ENCODE measurements at places on chromosomes 5 and 9.
A peak's percentile ranks its signal among the peaks of the same experiment; 100 is the strongest.

DNA sequence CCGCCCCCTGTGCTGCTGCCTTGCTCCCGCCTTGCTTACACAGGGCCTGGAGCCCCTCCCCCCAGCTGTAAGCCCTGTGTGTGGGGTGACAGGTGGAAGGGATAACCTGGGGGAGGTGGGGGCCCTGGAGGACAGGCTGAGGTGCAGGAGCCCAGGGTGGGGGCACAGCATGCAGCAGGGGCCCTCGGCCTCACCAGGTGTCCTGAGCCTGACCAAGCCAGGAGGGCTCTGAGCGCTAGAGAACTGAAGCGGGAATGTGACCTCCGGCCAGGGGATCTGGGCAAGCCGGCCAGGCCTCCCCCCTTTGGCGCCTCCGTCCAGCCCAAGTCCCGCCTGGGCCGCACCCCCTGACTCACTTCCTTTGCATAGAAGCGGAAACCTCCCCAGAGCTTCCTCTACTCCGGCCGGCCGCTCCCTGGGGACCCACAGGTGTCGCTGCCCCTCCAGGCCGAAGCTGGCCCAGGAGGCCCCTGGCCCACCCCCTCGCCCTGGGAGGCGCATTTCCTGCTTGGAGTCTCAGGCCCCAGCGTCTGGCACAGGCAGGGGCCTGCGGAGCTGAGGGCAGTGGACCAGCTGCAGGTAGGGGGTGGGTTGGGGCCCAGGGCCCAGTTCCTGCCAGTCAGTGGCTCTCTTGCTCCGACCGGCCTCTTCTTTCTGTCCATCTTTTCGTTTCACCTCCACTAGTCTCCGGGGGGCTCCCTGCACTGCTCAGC lies at the start of gene TOR4A:
TOR4A (plus strand) TSS at position 398 of the 713 bp plus-strand sequence. CDS start 964 bp downstream, outside the sequence.
- peak; percentile 55 for DNase-seq

DNA sequence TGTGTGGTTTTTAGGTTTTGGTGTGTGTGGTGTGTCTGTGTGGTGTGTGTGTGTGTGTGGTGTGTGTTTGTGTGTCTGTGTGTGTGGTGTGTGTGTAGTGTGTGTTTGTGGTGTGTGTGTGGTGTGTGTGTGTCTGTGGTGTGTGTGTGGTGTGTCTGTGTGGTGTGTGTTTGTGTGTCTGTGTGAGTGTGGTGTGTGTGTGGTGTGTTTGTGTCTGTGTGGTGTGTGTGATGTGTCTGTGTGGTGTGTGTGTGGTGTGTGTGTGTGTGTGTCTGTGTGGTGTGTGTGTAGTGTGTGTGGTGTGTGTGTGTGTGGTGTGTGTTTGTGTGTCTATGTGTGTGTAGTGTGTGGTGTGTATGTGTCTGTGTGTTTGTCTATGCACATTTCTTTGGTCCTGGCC lies 25.0 kb upstream of the NKD2 start:
- no peak for DNase-seq

DNA sequence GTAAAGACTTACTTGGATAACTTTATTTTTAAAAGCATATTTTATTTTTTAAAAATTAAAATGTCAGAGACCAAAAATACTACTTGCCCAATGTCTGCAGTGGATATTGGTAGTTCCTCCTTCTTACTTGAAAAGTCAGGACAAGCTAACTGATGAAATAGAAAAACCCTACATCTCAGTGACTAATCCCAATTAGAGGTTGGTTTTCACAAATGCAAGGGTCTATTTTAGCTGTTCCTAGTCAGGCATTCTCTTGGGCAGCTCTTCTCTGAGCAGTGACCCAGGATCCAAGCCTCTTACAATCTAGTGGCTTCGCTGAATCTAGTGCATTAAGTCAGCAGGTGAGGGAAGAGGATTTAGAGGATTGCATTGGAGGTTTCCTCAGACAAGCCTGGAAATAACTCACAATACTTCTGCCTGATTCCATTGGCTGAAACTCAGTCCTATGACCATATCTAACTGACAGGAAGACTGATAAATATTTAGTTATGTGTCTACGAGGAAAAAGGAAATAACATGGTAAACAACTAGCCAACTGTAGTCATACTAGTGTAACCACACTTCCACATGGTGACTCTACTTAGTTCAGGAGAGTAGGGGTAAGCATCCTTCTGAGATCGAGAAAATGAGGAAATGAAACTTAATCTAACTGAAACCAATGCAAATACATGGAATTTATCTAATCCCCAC lies 34.2 kb upstream of the MIER3 start:
- DNase-seq = no peak

DNA sequence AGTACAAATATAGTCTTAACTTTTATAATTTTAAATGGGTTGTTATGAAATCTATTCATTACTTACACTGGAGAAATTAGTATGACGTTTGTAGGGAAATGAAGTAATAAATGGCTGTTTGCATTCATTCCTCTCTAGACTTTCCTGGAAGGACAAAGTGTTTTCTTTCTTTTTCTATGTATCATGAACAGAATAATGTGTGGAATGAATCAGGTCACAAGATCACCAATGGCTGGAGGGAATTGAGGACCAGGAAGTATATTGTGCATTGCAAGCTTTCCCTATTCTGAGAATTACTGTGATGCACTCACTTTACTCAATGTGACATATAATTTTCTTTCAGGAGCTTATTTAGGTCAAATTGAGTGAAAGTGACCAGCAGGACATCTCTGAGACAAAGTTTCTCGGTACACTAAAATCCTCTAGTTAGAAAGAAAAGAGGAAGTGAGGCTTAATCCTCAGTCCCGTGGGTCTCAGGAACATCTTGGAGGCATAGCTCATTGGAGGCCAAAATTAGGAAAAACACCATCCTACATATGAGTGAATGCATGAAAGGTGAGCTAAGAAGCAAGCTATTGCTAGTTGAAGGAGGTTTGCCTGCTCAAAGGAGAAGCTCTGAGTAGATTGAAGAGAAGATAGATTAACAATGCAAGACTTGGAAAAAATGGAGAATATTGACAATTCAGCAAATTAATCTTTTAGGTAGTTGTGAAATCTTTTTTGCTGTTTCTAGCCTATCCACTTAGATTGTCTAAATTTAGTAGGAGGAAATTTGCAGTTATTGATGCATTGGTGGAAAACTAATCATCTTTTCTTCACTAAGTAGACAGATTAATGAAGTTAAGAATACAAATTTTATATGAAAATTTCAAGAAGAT lies 28.0 kb downstream of the ERAP2 start:
- DNase-seq = no peak

DNA sequence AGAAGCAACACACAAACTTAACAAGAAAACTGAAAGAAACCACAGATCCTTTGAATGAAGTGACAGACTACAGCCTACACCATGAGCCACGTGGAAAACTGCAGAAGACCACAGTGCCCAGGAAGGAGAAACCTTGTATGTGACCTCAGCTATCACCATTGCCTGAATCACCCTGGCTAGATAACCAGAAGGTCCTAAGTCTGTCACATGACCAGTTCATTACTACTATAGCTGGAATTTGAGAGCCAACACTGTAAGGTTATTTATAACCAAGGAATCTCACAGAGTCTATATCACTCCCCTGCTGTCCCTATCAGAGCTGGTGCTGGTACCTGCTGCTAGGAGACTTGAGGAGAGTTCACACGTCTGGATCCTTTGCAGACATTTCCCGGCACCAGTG lies 90.3 kb upstream of the FBXL17 start:
- no peak for DNase-seq

DNA sequence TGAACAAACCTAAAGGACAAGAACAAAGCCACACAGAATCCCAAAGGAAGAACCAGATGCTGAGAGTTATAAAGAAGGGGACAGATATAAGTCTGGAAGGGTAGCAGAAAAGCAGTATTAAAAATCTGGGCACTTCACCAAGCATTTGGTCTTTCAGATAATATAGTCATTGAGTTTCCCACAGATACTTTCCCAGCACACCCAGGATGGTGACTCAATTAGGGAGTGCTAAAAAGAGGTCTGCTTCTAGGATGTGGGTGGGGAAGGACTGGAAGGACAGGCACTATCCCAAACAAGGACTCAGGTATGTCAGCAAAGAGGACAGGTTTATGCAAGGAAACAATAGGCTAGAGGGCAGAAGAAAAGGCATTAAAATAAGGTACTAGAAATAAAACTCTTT lies 59.3 kb downstream of the DIAPH1 start:
- no peak for DNase-seq

- no peak for DNase-seq
Measured at GRCh38 chr9:98236901-98237487, 18.5 kb downstream of the TBC1D2 start.

DNA sequence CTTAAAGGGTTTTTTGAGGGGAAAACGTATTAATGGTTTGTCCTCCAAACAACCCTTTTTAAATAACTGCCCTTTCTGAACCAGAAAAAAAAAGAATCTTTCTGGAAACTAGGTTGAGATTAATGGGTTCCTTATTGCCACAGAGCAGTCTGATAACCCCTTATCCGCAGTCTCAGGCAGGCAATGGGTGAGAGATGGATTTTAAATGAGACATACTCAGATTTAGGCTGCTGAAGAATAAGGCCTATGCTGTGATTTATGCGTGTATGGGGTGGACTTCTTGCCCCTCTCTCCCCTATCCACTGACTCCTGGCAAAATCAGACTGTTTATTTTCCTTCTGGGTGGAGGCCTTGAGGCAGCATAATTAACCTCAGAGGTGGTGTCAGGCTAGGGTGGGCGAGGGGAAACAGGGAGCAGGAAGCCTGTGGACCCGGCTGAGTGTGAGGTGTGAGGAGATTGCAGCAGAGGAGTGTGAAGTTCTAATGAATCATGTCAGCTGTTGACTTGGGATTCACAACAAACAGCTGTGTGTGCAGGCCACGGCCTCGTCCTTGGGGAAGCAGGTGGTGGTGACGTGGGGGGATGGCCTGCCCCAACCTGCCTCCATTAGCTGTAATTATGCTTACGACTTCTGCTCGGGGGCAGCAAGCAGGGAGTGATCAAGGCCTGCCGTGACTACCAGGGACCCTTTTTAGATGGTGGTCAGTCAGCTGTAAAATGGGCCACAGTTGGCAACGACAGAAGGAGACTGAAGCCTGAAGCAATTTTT lies 196.4 kb downstream of the SEMA6A start:
- no peak for DNase-seq

DNA sequence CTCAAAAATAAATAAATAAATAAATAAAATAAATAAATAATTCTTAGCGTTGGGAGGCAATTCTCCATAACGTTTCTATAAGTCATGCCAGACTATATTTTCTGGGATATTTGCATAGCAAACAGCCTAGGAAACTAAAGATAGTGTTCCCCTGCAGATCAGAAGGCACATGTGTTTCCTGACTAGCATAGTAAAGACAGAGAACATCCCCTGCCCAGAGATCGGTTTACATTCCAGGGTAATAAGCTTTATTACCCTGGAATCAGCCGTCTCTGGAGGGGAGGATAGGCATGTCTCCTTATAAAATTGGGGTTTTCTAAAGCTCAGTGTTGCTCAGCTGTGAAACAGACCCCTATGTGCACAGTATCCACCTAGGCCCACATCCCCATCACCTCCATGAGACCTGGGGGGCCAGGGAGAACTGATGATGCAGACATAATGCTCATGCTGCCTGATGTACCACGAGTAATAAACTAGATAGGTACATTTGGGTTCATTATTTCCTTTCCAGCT lies 36.9 kb upstream of the IFNK start:
- no peak for DNase-seq

- DNase-seq = no peak
Measured at GRCh38 chr9:21901546-21901945, 92.6 kb downstream of the CDKN2A start.

- no peak for DNase-seq
Measured at GRCh38 chr5:153777681-153778581, 260.8 kb downstream of the FAM114A2 start.

- no peak for DNase-seq
Measured at GRCh38 chr5:170362656-170363055, 26.5 kb downstream of the KCNMB1 start.

DNA sequence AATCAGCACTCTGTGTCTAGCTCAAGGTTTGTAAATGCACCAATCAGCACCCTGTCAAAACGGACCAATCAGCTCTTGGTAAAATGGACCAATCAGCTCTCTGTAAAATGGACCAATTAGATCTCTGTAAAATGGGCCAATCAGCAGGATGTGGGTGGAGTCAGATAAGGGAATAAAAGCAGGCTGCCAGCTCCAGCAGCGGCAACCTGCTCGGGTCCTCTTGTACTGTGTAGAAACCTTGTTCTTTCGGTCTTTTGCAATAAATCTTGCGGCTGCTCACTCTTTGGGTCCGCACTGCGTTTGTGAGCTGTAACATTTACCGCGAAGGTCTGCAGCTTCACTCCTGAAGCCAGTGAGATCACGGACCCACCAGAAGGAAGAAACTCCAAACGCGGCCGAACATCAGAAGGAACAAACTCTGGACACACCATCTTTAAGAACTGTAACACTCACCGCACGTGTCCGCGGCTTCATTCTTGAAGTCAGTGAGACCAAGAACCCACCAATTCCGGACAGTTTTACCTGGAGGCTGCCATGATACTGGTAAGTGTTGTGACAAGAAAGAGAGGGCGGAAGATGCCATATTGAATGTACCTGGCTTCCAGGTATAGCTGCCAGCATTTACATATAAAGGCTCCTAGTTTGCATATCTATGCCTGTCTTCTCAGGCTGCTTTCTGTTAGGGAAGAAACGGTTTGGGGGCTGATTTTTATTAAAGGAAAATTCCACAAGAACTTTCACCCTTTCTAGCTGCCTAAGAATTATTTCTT lies 758.5 kb upstream of the CTNND2 start:
- DNase-seq = no peak

GRCh38 chr5:33997331-33997983 lies 10.4 kb downstream of the AMACR start:
- peak; percentile 85 for DNase-seq

- DNase-seq = no peak
Measured at GRCh38 chr9:112028242-112029221, 131.9 kb downstream of the UGCG start.

- no peak for DNase-seq
Measured at GRCh38 chr9:132059361-132059760, 20.3 kb downstream of the MED27 start.

DNA sequence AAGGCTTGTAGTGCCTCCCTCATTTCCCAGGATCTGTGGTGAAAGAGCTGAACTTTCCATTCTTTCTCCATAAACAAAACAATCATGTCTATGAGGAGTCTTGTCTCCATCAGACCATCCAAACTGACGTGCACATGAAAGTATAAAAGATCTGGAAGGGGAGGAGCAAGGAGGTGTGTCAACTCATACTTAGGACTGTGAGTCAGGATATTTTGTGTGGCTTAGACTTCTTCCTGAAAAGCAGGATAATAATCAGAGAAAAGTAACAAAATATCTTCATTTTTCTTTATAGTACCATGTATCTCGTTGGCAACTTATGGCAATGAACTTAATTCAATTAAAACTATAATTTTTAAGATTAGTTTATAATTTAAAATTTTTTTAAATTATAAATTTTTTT lies 96.0 kb upstream of the PRRC1 start:
- DNase-seq = no peak

GRCh38 chr5:54401515-54401914 lies 54.0 kb upstream of the HSPB3 start:
- no peak for DNase-seq

DNA sequence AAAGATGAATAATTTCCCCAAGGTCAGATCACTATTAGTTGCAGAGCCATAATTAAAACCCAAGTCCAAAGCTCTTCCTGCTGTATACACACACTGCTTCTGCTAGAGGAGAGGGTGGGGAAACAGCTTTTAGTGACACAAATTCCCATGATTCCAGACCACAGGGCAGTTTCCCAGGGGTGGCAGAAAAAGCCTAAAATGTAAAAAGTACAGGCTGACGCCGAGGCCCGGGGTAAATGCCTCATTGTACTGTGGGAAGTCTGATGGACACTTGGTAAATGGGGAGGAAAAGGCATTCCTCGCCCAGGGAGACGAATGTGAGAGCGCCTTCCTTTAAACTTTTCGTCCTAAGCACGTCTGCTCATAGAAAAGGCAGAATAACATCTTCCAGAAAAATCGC lies 65.7 kb downstream of the DENND1A start:
- DNase-seq = no peak

Data from fibroblast of the conjunctiva (primary cell).